Activated T-helper 1 cell treated with Interleukin-2 at 50 U/mL for 16 hours (primary cell): ENCODE measurements at places on chromosomes 4 and X.

- DNase-seq, result no peak
Observed at GRCh38 chrX:38407126-38407525, 54.7 kb downstream of the OTC start.

- no peak for DNase-seq
Observed at GRCh38 chrX:44470816-44471215, 71.8 kb downstream of the FUNDC1 start.

GRCh38 chrX:152450076-152450475 lies 1.0 kb downstream of the GABRA3 start:
- DNase-seq, result no peak

- DNase-seq, result no peak
Observed at GRCh38 chrX:109049903-109050302, 313.5 kb upstream of the IRS4 start.

DNA sequence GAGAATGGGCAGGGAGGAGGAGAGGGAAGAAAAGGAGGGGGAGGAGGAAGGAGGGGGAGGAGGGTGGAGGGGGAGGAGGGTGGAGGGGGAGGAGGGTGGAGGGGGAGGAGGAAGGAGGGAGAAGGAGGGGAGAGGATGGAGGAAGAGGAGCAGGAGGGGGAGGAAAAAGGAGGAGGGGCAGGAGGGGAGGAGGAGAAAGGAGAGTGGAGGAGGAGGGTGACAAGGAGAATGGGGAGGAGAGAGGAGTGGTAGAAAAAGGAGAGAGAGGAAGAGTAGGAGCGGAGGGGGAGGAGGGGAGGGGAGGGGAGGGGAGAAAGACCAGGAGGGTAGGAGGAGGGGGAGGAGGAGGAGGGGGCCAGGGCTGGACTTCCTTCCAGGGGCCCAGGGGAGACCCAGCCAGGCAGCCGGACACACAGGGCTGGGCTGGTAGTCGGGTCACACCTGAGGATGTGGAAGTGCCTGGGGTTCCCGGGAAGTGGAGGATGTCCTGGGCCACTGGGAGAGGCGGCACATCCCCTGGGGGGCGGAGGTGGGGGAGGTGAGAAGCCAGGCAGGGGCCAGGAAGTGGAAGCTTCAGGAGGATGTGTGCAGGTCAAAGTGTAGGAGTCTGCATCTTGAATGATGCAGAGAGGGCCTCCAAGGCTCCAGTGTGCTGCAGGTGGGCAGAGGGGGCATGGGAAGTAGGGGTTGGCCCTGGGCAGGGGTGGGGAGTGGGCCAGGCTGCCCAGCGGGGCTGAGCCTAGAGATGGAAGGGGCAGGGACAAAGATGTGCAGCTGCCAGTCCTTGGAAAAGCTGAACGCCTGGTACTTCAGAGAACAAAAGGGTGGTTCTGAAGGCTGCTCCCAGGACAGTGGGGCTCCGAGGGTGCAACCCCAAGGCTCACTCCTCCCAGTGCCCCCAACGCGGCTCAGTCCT lies 18.8 kb downstream of the IL3RA start:
- DNase-seq, result no peak

DNA sequence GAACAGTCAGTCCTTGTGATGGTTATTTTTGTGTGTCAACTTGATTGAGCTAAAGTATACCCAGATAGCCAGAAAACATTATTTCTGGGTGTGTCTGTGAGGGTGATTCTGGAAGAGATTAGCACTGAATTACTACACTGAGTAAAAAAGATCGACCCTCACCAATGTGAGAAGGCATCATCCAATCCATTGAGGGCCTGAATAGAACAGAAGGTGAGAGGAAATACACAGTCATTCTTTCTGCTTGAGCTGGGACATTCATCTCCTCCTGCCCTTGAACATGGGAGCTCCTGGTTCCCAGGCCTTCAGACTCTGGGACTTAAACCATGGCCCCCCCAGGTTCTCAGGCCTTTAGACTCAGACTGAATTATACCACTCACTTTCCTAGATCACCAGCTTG lies 22.3 kb downstream of the INPP4B start:
- no peak for DNase-seq
